ENCODE measurements at places on chromosomes 2 and 18.
A peak's percentile ranks its signal among the peaks of the same experiment; 100 is the strongest.

DNA sequence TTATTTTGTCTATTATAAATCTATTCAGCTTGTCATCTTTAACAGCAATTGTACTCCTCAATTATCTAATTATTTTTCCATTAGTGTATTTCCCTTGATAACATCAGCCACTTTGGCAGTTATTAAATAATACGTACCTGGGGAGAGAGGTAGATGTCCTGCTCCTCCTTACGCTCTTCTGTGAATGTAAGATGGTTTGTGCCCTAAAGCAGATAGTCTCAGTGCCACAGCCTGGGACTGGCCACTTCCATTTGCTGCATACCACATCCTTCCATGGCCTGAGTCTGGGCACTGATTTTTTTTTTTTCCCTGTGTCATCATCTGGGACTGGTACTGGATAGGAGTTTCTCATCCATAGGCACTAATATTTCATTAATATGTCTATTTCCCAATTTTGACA is 632.4 kb upstream of the LRRTM4 start:
- no peak for DNase-seq

DNA sequence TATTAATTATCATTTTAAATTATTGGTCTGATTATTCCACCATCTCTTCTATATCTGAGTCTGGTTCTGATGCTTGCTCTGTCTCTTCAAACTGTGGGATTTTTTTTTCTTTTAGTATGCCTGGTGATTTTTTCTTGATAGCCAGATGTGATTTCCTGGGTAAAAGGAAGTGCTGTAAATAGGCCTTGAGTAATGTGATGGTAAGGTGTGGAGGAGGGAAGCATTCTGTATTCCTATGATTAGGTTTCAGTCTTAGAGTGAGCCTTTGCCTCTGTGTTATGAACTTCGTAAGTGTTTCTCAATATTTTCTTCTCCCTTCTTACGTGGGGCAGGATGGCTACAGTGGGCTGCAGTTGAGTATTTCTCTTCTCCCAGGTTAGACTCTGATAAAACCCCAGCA is 103.0 kb downstream of the EHBP1 start:
- DNase-seq: no peak

DNA sequence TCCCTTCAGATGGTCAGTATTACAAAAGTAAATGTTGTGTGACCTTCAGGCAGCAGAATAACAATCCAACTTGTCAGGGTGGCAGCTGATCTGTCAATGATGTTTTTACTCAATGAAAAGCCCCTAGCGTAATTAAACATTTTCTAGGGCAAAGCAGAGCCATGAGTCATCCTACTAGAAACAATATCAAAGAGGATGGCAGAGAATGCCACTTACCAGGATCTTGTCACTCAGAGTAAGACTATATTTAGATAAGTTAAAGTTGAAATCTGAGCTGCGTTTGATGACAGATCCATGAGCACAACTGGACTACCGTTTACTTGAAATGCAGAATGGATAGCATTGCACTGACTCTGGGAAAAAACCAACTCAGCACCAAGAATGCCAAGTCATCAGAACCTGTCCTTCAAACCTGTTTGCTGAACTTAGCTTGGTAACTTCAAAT is 612.6 kb upstream of the ACVR2A start:
- no peak for DNase-seq

DNA sequence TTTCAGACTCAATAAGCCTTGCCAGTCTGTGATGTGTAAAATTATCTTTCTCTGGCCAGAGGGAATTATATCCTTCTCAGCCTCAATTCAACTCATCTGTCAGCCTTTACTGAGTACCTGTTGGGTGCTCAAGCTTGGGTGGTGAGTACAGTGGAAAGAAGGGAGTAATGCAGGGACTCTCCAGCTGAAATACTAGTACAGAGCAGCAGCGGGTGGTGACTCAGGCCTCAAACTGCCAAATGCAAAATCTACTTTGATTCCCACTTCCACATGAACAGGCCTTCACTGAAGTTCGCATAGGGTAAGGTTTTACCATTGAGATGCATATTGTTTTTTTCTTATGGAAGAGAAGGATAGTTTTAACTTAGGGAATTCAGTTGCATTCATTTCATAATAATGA is 326.8 kb downstream of the LRRTM1 start:
- DNase-seq: no peak

DNA sequence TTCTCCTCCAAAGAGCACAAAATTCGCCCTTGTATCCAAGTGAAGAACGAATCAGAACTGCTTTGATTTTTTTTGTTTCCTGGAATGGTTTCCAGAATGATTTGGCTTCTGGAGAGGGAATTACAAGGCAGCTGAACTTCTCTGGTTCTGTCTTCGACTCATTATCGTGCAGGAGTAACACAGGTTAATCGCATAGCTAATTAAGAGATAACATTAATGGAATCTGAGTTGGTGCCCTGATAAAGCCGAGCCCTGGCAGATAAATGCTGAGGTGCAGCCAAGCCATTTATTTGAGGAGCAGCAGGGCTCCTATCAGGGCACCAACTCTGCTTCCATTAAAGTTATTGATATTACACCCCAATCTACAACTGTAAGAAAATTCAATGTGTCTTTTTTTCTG is 433.7 kb downstream of the ZNF521 start:
- no peak for DNase-seq

- DNase-seq: no peak
Measured at GRCh38 chr2:68216454-68217310, 35.6 kb downstream of the PPP3R1 start.

- DNase-seq: no peak
Measured at GRCh38 chr2:150882751-150883612, 378.7 kb downstream of the RBM43 start.

GRCh38 chr18:13006531-13007247 is 15.5 kb downstream of the CEP192 start:
- DNase-seq: no peak

- peak; percentile 66 for DNase-seq
Measured at GRCh38 chr2:136051725-136052048, 66.3 kb upstream of the DARS1 start.

GRCh38 chr2:7242189-7242867 is 325.1 kb downstream of the RNF144A start:
- DNase-seq: no peak

- DNase-seq: no peak
Measured at GRCh38 chr2:15348045-15348444, 213.1 kb downstream of the NBAS start.

DNA sequence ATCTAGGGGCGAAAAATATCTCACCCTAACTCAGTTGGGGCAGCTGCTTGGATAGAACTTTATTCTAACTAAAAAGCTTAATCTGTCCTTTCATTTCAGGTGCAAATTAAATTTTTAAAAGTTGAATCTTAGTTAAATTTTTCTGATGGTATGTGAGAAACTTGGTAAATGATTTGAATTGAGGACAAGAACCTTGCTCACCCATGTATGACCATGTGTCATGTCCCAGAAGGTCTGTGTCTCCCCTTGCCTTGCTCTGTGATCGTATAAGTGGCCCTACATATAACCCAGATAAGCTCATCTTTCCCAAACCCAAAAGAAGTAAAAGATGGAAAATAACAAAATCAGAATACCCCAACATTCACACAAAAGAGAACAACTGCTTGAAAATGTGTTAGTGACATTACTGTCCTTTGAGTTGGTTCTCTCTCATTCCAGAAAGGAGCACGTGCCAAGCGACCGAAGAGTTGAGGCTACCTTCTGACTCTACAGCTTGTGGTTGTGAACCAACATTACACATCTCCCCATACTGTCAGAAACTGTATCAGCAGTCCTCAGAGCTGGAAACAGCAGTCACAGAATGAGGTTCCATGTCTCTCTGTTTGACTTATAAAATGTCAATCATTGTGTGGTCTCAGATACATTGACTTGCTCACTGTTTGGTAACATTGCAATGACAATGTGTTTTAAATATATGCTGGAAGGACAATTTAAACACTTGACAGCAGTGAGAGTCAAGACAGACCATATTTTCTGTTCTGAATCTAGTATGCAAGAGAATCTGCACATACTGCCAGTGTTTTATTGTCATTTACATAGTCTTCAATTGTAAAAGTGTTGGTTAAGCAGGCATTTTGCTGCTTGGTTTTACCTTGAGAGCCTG is 46.3 kb upstream of the TANK start:
- no peak for DNase-seq

GRCh38 chr2:204024503-204024902 is 87.9 kb downstream of the ICOS start:
- peak; percentile 29 for DNase-seq
